ENCODE measurements at places on chromosomes 13 and 19.

DNA sequence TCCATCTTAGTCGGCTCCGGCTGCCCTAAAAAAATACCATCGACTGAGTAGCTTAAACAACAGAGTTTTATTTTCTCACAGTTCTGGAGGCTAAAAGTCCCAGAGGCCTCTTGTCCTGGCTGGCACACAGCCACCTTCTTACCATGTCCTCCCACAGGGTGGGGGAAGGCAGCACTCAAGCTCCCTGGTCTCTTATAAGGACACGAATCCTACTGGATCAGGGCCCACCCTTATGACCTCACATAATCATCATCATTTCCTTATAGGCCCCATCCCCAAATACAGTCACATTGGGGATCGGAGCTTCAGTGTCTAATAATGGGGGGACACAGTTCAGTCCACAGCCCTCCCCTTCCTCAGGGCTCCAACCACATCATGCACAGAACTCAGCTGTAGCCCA lies 2.6 kb upstream of the TUBA3C start:
- DNase-seq = no peak

GRCh38 chr13:92150606-92151005 lies 752.2 kb downstream of the GPC5 start:
- DNase-seq = no peak

- peak; percentile 70 for DNase-seq
Observed at GRCh38 chr19:1113030-1113985, 9.5 kb downstream of the GPX4 start.

DNA sequence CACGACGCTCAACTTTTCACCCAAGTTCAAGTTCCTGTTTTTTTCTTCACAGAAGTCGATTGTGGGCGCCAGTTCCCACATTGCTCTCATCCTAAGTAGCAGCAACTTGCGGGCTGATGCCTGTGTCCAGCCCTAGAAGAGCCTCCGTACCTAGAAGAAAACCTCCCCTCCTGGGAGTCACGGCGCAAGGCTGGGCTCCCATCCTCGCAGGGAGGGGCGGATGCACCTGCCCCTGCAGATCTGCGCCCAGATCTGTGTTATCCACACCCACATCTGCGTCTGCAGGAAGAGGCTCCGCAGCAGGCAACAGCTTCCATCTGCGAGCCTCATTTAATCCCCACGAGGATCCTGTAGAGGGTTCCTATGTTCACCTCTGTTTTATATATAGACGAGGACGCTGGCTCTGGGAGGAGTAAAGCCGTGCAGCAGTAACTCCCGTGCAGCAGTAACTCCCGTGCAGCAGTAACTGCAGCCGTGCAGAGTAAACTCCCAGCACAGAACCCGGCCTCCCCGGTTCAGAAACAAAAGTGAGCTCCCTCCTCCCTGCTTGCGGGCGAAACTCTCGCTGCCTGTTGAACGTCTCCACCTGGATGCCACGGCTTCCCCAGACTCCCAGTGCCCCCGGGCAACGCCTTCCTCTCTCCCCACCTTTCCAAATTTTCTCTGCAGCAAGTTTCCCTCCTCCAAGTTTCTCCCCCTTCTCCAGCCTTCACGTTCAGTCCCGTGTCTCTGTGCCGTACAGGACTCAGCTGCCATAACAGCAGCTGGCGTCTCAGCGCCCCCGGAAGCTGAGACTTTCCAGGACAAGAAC lies 23.5 kb upstream of the LAIR1 start:
- peak; percentile 20 for DNase-seq

- DNase-seq = no peak
Observed at GRCh38 chr19:10114651-10115391, 3.3 kb downstream of the P2RY11 start.
